Lower leg skin (tissue), 4 donors: ENCODE measurements at places on chromosomes 1 and 21. TPM values are rescaled to one million over a fixed set of nuclear protein-coding genes. Genes with fewer than 3 reads are reported as not detected.

- DNase-seq, result no peak
Measured at GRCh38 chr1:183165456-183165855, 20.6 kb upstream of the LAMC2 start.

- no peak for DNase-seq
Measured at GRCh38 chr1:21379571-21379970, 60.4 kb upstream of the NBPF3 start.

DNA sequence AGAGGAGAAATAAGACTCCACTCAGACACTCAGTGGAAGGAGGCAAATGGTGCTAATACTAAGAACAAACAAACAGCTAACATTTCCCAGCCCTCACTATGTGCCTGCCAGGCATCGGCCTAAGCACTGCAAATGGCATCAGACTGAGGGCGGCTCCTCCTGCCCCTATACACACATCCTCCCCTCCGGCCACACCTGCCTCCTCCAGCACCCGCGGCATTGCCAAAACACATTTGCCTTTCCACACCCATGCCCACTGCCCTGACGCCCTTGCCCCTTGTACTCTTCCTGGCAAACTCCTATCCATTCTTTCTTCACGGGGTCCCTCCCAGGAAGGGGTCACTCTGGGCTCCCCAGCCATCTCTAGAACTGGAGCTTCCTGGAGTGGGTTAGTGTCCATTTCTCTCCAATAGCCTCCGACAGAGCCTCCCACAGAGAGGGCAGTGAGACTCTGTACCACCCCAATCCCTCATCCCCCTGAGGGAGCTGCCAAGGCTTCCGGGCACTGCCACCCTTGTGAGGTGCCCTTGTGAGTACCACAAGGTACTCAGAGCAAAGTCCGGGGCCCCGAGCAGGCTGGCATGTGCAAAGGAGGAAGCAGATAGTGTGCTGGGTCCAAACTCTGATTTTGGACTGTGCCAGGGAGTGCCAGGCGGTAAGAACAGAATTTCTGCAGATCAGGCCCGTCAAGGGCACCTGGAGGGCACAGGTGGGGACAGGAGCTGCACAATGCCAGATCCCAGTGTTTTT, 959 bp downstream of the AKR7A3 start:
- no peak for DNase-seq

- no peak for DNase-seq
Measured at GRCh38 chr1:225876900-225877510, 5.2 kb downstream of the TMEM63A start.

- no peak for DNase-seq
Measured at GRCh38 chr1:33344896-33345560, 24.1 kb upstream of the A3GALT2 start.

- DNase-seq, result no peak
Measured at GRCh38 chr1:95437781-95438180, 203.8 kb downstream of the RWDD3 start.

DNA sequence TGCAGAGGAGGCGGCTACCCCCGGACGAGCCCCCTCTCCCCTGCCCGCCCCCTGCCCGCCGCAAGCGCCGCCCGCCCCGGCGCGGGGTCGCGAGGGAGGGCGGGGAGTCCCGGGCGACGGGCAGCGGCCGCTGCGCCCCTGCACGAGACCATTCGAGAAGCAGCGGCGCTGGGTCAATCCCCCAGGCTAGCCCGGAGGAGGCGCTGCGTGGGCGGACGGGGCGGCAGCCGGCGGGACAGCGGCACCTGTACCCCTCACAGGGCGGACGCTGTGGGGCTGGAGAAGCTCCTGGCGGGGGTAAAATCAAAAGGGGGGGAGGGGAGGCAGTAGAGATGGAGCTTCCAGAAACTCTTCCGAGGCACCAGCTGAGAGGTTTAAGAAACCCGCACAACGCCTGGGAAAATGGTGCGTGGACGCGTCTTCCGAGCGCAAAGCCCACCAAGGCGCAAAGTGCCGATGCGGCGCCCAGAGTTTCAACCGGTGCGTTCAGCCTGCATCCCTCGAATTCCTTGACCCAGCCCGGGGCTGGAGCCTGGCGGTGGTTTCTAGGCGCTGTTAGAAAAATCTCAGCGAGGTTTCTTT, at the start of gene PLPPR5:
Gene PLPPR5 (minus strand): TSS at position 1 of the 582 bp plus-strand sequence. CDS start 190 bp downstream, outside the sequence.
- DNase-seq, result peak; percentile 75

Gene LCE1D
- 686 TPM for total RNA-seq

GRCh38 chr1:109133815-109134214, 19.9 kb downstream of the ELAPOR1 start:
- no peak for DNase-seq

- no peak for DNase-seq
Measured at GRCh38 chr1:17397910-17398695, 26.1 kb downstream of the PADI6 start.

Gene PRAMEF20
- total RNA-seq, result not detected

DNA sequence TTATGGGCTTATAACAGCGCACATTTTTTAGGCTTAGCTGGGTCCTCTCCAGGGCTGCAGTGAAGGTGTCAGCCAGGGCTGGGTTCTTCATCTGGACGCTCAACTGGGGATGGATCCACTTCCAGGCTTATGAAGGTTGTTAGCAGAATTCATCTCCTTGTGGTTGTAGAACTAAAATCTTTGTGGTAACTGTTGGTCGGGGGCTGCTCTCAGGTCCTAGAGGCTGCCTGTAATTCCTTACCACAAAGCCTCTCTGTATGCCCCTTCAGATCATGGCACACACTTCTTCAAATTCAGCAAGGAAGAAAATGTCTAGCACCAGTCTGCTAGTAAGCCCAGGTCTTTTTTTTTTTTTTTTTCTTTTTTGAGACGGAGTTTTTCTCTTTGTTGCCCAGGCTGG, 40.9 kb upstream of the EPS8L3 start:
- DNase-seq, result peak; percentile 37

DNA sequence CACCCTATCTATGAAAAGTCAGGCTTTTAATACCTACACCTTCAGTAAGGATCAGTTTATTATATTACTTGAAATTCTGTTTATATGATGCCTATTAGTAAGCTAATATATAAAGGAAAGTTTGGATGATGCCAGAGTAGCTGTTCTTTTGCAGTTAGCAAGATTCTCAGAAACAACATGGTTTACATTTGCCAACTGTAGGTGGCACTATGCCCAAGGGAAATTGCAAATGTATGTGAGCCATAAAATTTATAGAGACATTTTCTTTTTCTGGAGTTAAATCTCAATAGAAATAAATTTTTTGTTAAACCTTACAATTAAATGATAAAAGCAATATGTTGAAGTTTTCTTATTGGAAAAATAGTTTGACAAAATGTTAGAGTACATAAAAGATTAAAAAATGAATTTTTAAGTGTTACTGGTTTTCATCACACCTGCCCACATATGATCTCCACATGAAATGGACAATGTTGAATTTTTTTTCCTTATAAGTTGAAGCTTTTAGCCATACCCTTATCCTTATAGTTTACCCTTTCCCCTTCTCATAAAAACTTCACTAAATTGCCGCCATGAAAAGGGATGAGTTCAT, 32.1 kb upstream of the EPHX4 start:
- no peak for DNase-seq

Gene CACYBP
- 59.9 TPM for total RNA-seq

GRCh38 chr1:197042676-197043341, 24.3 kb downstream of the F13B start:
- DNase-seq, result no peak

GRCh38 chr1:219412772-219413171, 200.1 kb downstream of the ZC3H11B start:
- DNase-seq, result no peak

Gene ICOSLG
- total RNA-seq, result 4.2 TPM

Gene ADGRB2
- 4.4 TPM for total RNA-seq

DNA sequence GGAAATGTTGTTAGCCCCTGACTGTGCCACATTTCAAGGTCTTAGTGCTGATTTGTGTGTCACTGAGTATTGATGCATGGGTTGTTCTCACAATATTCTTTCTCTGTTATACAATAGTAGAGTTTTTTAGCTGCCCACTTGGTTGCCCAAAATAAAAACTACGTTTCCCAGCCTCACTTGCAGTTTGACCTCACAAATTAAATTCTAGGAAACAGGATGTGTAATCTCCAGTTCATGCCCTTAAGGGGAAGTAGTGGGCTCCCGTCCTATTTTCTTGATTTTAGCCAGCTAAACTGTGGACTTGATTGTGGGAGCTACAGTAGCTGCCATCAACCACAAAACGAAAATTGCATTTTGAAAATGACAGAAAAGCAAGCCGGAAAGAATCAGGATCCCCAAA, 27.3 kb upstream of the LAMC1 start:
- DNase-seq, result no peak

Gene ELK4
- total RNA-seq, result 44.2 TPM

- DNase-seq, result no peak
Measured at GRCh38 chr1:156546267-156546666, 26.1 kb downstream of the IQGAP3 start.

- no peak for DNase-seq
Measured at GRCh38 chr1:55500601-55501000, 285.4 kb upstream of the USP24 start.

Gene UTS2
- total RNA-seq, result not detected

Gene BEND5
- total RNA-seq, result 1.1 TPM

DNA sequence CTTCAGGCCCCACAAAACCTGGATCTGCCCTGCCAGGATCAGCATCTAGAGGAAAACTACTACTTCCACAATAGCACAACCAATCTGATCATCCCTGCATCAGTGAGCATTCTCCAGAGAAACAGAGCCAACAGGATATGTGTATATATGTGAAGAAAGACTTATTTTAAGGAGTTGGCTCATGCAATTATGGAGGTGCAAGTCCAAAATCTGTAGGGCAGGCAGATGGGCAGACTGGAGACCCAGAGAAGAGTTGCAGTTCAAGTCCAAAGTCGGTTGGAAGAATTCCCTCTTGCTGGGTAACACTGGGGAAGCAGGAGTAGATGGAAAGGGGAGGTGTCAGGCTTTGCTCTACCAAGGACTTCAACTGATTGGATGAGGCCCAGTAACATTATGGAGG, 4.9 kb upstream of the HENMT1 start:
- DNase-seq, result no peak

GRCh38 chr1:14135070-14135469, 435.1 kb downstream of the PRDM2 start:
- DNase-seq, result no peak

Gene CD247
- 0.27 TPM for total RNA-seq

Gene TMEM50B
- 39.9 TPM for total RNA-seq

Gene NEK2
- 2.7 TPM for total RNA-seq

Gene MPZ
- total RNA-seq, result 3.9 TPM
